ENCODE measurements at places on chromosomes 2 and 18.

DNA sequence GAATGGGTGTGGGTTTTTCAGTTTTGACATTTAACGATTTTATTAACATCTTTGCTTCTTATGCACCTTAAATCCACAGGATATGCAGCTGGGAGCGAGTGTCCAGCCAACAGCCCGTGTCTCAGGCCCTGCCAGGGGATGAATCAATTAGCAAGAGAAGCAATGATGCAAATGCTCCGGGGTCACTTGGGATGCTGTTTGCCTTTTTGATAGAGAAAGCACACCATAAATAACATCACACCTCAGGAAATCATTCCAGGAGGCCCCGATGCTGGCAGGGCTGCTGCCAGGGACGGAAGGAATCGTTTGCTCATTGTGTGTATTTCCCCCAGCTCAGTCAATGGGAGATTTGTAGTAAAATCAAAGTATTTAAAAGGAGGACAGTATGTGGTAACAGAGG is 394.0 kb upstream of the HNRNPA3 start:
- no peak for DNase-seq

DNA sequence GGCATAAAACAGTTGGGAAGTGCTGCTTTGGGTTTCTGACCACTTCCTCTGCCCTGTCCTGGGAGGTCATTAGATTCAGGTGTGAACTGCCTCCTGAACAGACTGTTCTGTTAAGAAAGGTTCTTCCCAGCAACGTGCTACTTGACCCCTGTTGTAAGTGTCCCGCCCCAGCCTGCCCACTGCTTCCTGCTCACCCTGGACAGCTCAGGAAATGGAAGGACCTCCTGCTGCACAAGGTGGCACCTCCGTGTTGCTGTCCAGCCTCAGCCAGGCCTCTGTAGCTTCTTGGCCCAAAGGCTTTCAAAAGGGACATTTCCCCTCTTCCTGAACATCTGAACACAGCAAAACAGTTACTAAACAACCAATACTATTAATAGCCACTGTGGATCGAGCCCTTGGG is 5.3 kb downstream of the TOGARAM2 start:
- no peak for DNase-seq

DNA sequence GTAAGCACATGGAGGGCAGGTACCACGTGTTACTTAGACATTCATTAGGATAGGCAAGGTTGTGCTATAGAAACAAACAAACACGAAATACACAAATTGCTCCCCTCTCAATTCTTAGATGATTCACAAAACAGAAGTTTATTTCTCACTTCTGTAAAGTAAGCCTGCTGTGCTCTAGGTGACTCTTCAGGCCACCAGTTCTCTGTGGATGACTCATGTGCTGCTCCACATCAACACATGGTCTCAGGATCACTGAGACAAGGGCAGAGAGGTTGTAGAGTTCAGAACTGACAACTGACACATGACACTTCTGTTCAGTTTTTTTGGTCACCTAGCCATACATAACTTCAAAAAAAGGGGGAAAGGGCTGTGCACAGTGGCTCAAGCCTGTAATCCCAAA is 70.6 kb downstream of the DAW1 start:
- DNase-seq = no peak

DNA sequence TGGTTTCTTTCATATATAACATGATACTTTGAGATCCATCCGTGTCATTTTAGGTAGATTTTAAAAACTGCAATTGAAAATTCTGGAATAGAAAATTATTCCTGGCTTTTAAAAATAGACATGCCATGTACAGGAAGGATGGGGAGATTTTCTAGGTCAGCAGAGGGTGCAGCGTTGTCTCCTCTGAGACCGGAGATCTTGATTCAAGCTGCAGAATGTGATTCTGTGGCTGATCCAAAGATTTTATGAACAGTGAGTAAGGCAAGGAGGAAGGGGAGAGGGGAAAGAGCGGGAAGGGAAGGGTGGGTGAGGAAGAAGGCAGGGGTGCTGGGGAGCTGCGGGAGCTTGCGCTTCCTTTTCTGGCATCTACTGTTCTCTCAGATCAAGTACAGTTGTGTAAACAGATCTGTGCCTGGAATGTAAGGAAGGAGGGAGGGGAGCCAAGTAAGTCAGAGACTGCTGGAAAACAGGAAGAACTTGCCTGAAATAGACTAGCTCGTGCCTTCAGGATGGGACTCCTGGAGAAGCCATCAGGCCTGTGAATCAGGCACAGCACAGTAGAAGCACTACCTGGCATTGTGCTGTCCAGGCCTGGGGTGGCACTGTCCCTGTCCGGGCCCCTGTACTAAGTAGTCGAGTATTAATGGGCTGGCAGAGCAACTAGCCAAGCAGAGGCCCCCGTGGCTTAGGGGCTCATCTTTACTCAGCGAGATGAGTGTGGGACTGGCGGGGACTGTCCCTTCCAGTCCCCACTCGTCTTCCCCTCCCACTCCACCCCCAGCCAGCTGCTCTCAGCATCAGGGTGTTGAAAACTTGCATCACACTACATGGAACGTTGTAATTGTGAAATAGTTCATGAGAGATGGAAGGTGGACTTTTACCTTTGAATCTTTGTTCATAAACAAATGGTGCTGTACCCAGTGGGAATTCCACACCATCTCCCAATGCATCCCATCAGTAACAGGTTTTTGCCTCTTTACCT is 163.5 kb downstream of the UXS1 start:
- DNase-seq = peak; percentile 60

DNA sequence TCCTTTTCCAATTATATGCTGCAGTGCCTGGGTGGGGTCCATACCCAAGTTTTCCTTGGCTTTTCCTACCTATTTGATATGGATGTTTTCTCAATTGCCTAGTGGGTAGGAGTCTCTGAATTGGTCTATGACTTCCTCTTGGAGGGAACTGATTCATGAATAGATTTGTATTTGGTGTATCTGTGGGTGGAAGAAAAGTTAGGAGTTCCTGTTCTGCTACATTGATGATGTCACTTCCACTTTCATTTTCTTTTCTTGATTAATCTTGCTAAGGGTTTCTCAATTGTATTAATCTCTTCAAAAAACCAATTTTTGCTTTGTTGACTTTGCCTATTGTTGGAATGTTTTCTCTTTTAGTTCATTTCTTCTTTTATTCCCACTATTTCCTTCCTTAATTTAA is 37.4 kb upstream of the SLC9A2 start:
- DNase-seq = no peak

DNA sequence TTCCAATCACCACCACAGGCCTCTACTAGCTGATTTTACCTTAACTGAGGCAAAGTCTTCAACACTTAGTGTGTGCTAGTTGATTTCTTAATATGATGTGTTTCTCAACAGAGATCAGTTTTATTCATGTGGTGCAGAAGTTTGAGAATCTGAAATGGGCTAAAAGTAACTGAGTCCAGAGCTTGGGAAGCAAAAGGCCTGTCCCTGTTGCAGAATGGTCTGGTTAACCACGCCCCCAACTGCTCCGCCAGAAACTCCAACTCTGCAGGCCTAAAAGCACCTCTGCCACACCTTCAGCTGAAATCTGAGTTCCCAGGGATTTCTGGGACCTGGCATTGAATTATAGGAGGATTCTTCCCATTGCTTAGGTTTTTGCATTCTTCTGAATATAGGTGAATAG is 44.9 kb downstream of the TWIST2 start:
- DNase-seq = no peak

DNA sequence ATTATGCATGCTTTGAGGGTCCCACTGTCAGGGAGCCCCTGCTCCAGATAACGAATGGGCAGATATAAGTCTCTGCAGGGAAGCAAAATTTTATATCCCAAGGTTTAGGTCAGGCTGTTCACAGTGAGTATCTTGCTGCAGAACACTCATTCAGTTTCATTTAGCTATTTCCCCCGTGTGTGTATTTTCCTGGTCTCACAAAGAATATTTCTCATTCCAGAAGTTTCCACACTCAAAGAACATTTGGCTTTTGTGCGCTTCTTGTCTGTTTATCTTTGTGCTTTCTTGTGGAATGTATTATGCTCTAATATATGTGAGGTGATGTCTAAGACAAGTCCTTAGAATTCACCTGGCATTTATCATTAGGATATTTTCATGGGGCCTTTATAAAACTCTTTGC is 140.4 kb upstream of the MMADHC start:
- DNase-seq = no peak

- DNase-seq = no peak
Observed at GRCh38 chr18:75127143-75128021, 81.6 kb downstream of the PTGR3 start.

DNA sequence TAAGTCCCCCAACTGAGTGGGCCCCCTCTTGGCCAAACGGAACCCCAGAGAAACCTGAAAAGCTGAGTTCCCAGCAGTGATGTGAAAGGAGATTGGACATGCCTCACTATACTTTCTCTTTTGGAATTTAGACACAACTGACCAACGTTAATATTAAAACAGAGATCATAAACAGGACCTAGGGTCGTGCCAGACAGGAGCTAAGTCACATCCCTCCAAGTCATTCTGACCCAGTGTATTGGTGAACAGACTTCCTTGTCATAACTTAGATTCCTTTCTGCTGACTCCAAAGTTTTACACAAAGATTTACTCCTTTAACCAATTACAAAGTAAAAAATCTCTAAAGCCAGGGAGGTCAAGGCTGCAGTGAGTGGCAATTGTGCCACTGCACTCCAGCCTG is 46.9 kb downstream of the UXS1 start:
- DNase-seq = no peak

DNA sequence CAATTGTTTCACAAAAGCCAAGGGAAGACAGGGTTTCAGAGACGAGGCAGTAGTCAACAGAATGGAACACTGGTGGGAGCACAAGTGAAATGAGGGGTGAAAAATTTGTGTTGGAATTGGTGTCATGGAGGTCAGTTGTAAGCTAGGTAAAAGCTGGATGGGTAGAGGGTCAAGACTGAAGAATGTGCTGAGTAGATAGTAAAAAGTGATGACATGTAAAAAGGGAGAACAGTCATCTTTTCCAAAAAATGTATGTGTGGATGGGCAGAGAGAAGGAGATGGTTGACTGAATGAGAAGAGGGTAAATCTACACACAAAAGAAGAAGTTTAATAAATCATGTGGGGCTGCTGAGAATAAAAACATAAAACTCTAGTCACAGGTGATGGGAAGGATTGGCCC is 92.7 kb upstream of the COL3A1 start:
- DNase-seq = no peak

DNA sequence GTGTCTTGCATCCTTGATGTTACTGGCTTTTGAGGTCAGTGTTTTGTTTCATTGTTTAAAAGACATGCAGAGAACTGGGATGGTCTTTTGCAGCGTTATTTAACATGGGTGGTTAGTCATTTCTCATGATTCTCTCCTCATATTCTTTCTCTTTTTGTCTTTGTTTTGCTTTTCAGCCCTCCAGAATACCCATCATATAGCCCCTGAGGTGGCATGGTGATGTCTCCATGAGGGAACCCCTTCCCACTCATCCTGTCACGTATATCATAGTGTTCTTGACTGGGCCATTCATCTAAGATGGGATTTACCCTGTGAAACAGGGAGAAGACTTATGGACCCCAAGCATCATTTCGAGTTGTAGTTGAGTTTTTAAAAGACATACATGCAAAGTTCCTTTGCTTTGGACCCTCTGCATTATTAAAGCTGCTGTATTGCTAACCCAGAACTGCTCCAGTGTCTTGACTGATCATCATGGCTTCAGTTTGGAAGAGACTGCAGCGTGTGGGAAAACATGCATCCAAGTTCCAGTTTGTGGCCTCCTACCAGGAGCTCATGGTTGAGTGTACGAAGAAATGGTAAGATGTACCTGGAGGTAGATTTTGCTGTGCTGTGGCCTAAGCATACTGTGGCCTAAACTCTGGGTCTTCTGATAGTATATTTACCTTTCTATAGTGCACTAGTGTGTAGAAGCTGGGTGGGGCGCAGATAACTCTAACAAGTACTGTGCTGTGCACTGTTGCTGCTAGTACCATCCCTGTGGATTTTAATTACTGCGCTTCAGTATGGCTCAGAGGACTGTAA is 1.4 kb downstream of the EHBP1 start:
- no peak for DNase-seq

GRCh38 chr2:183665425-183665824 is 541.2 kb downstream of the NUP35 start:
- DNase-seq = no peak

GRCh38 chr2:236545814-236546480 is 23.7 kb upstream of the ACKR3 start:
- peak; percentile 28 for DNase-seq

GRCh38 chr2:38077431-38077769 is 1.4 kb upstream of the CYP1B1 start:
- no peak for DNase-seq

DNA sequence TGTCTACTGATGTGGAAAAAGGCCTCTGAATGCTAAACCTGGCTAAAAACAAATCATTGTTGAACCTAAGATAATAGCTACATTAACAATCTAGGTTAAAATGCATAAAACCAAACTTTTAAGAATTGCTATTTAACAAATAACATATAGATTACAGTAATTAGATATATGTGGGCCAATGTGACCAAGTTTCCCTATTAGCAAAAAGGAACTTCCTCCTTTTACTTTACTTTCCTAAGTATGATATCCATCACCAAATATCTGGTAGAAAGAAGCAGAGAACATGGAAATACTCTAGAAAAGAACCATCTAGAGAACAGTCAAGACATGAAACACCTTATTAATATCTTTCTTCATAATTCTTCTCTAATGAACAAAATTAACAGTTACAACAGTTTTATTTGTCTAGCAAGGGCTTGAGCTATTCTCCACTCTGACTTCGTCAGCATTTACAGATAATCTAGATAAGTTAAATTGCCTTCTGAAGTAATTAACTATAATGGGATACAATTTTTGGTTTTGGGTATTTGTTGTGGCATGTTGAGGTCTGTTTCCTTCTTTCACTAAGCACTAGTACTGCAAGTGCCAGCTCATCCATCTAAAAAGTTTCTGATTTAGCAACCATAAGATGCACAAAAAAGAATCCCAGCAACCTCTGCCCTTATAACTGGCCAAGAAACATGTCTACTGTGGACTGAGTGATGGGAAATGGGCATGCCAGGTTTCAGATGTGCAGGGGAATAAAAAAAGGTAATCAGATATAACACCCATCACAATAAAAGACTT is 53.3 kb downstream of the MEMO1 start:
- no peak for DNase-seq

DNA sequence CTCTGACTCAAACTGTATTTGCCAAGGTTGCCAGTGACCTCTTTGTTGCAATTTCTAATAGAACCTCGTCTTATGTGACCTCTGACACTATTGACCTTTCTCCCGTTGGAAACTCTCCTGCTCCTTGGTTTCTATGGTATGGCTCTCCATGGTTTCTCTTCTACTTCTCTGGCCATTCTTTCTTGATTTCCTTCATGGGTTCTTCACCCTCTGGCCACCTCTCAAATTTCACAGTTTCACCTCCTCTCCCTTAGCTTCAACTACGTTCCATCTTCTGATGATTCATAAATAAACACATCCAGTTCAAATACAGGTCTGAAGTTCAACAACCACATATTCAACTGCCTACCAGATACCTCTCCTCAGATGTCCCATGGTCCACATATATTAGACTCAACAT is 109.5 kb downstream of the CACNB4 start:
- DNase-seq = no peak
